NCI-H1694 (cell line): ENCODE measurements at places on chromosomes 12 and 14.

DNA sequence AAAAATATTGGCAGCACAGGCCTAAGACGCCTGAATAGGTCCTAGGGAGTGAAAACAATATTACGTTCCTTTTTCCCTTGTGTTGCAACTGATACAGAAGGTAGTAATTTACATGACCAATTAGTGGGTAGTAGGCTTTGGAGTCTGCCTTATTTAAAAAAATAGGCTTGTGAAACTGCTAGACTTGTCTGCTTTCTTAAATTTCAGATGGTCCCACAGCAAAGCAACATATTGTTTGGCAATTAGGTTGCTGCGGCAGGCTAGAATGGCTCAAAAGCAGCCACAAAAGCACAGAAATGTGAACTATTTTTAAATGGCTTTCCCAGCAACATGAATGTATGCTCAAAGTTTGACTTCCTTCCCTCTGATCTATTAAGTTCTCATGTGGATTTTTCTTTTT lies 211.9 kb downstream of the TTC8 start:
- no peak for DNase-seq

- DNase-seq: no peak
These were observed 2.2 kb upstream of the CSAD start for GRCh38 chr12:53182903-53183302.

DNA sequence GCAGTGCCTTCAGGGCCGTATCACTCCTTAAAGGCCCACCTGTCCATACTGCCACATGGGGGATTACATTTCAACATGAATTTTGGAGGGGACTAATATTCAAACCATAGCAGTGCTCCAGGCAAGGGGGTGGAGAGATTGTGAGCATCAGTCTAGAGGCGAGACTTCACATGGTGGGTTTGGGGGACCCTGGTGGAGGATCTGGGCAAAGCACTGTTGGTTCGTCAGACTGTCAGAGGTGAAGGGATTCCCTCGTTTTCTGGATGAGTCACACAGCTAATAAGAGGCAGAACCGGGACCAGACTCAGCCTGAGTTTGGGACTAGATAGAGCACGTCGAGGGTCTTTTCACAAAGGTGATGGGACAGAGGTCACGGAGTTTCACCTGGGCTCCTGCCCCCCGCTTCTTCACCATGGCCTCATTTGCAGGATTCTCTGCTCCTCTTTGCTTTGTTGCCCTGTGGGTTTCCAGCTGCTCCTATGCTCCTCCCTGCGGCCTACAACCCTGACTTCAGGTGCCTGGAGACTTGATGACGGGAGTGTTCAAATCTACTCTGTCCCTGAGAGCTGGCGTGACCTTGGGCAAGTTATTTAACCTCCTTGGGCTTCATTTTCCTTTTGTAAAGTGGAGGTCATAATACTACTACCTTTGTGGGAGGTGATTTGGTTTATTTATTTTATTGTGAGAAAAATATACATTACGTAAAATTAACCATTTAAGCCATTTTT lies 41.5 kb downstream of the TEAD4 start:
- DNase-seq: no peak

- DNase-seq: no peak
These were observed 59.8 kb upstream of the C14orf180 start for GRCh38 chr14:104519721-104520120.

- no peak for DNase-seq
These were observed 1.8 kb downstream of the ELK3 start for GRCh38 chr12:96195845-96196451.

- no peak for DNase-seq
These were observed 62.5 kb downstream of the ETNK1 start for GRCh38 chr12:22687361-22688076.

GRCh38 chr14:105197211-105197641 lies 16.1 kb upstream of the NUDT14 start:
- no peak for DNase-seq

- DNase-seq: no peak
These were observed 441.1 kb upstream of the TMPO start for GRCh38 chr12:98074286-98074685.

GRCh38 chr12:18261273-18261672 lies at the start of gene PIK3C2G:
PIK3C2G (plus strand) TSS chr12:18261518; CDS start chr12:18282082, 20,564 bp downstream.
- DNase-seq: no peak

GRCh38 chr14:100062590-100062989 lies 2.6 kb upstream of the EVL start:
- DNase-seq: no peak

- no peak for DNase-seq
These were observed 90.9 kb upstream of the DCN start for GRCh38 chr12:91273560-91273959.

- DNase-seq: peak; percentile 30
These were observed 88.1 kb downstream of the PPP2R5E start for GRCh38 chr14:63454863-63455622.

- DNase-seq: no peak
These were observed 67.6 kb upstream of the AP4S1 start for GRCh38 chr14:30957813-30958370.

DNA sequence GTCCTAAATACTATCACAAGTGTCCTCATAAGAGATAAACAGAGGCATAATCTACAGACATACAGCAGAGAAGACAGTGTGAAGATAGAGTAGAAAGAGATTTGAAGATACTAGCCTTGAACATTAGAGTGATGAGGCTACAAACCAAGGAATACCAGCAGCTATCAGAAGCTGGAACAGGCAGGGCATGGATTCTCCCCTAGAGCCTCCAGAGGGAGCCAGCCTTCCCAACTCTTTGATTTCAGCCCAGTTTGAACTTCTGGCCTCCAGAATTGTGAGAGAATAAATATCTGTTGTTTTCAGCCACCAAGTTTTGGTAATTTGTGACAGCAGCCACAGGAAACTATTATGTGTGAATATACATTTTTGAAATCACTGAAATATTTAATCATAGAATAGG lies 47.2 kb downstream of the CCDC91 start:
- DNase-seq: no peak

GRCh38 chr12:56998316-56998715 lies 8.0 kb downstream of the ZBTB39 start:
- DNase-seq: no peak

- DNase-seq: no peak
These were observed 65.4 kb upstream of the TBPL2 start for GRCh38 chr14:55505846-55506245.

- no peak for DNase-seq
These were observed 26.2 kb downstream of the TMEM30B start for GRCh38 chr14:61254808-61255526.

DNA sequence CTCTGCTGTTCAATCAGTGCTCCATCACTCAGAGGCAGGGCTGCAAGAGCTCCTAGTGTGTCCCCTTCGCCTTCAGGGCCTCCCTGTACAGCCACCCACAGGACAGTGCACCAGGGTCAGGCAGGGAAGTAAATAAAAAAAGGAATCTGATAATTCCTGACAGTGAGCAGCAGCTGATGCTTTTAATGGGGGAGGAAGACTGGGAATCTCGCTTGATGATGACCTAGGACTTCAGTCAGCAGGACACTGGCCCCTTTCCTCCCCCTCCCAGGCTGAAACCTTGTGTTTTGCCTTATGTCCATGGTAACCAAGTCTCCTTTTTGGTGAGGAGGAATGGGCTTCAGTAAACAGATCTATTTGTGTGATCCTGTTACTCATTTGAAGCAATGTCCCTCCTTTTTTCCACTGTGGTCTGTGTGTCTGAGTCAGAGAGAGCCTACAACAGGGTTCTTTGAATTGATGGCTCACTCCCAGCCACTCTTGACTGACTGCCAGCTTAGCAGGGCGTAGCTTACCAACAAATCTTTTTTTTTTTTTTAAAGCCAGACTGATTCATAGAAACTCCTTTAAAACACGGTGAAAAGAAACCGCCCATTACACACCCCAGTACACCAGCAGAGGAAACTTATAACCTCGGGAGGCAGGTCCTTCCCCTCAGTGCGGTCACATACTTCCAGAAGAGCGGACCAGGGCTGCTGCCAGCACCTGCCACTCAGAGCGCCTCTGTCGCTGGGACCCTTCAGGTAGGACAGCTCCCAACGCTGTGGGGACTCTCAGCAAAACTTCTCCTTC lies at the start of gene EMP1:
Gene EMP1, plus strand, starts transcription at position 597 of the 792 bp plus-strand sequence. CDS start 14,785 bp downstream, outside the sequence.
- DNase-seq: peak; percentile 55

GRCh38 chr12:63940310-63941005 lies 96.0 kb downstream of the SRGAP1 start:
- peak; percentile 48 for DNase-seq

DNA sequence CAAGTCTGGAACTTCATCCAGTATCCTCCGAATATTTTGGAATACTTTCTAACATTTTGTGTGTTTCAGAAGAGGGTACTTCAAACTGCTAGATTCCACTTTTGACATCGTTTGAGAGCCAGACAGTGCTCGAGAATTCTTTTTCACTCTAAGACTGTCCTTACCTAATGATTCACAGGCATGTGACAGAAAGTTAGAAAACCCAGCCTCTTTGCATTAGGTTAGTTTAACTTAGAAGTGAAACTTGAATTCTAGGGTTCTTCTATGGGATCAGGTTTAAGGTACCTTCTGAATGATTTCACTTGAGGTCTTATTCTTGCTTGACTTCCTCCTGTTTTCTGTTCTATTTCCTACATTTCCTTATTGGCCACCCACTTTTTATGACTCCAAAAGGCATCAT lies 431.8 kb downstream of the SLC6A15 start:
- no peak for DNase-seq

DNA sequence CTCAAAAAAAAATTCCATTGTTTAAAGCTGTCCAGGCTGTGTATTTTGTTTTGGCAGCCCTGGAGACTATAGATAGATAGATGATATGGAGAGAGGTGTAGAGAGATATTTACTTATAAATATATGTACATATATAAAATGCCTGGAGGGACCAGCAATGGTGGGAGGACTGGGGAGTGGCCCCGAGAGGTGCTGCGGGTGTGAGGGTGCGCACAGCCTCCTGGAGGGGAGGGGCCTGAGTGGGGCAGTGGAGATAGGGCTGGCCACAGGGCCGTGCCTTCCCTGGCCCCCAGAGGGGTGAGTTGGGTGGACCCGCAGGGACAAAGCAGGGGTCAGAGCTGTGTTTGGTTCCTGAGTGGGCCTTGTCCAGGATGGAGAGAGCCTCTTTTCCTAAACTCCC lies 6.5 kb downstream of the ADSS1 start:
- no peak for DNase-seq

GRCh38 chr14:77613201-77613600 lies 3.2 kb downstream of the SPTLC2 start:
- no peak for DNase-seq

DNA sequence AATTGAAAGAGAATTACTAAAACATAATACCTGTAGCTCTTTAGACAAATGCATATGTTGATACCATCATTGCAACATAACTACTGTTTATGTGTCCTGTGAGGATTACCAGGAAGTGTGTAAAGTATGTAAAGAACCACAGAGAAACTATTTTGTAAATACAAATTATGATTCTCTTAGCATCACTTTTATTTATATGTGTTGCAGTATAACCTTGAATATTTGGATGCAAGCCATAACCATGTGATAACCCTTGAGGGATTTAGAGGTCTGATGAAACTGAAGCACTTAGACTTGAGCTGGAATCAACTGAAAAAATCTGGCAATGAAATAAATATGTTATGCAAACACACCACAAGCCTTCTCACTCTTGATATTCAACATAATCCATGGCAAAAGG lies 77.5 kb downstream of the LRRC9 start:
- no peak for DNase-seq

GRCh38 chr12:116708826-116709756 lies 28.8 kb downstream of the SPRING1 start:
- DNase-seq: peak; percentile 86

GRCh38 chr12:66321435-66321834 lies 19.1 kb downstream of the HELB start:
- no peak for DNase-seq

- DNase-seq: no peak
These were observed 340.5 kb downstream of the FUT8 start for GRCh38 chr14:65753061-65753460.

- DNase-seq: peak; percentile 63
These were observed 84.3 kb downstream of the ETNK1 start for GRCh38 chr12:22709292-22709691.

- no peak for DNase-seq
These were observed 467.3 kb downstream of the NRXN3 start for GRCh38 chr14:78637489-78637888.

GRCh38 chr14:35042632-35043031 lies 3.4 kb upstream of the FAM177A1 start:
- no peak for DNase-seq

DNA sequence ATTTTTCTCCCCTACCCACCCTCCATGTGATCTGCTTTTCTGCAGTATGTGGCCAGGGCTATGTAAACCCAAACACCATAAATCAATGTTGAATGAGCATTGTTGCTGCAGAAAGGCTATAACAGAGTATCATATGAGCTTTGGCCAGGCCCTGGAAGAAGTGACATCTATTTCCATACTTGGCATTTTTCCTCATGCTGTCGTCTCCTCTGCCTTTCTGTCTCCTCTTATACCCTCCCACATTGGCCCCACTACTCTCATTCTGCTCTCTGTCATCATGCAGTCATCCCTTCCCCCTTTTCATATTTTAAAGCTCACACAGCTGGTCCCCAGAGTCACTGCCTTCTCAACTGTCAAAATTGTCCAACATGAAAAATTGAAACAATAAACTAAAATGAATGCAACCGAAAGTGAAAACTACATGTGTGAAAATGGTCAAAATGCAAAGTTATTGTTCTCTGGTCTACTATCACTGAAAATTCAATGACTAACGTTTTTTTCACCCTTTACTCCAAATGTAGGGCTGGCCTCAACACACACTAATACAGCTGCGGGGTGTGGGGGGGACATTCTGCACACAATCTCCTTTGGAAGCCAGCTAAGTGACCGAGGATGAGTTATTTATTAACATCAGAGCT lies 290.7 kb upstream of the TMPO start:
- DNase-seq: no peak

- DNase-seq: no peak
These were observed 86.4 kb upstream of the NTF3 start for GRCh38 chr12:5345534-5345933.

DNA sequence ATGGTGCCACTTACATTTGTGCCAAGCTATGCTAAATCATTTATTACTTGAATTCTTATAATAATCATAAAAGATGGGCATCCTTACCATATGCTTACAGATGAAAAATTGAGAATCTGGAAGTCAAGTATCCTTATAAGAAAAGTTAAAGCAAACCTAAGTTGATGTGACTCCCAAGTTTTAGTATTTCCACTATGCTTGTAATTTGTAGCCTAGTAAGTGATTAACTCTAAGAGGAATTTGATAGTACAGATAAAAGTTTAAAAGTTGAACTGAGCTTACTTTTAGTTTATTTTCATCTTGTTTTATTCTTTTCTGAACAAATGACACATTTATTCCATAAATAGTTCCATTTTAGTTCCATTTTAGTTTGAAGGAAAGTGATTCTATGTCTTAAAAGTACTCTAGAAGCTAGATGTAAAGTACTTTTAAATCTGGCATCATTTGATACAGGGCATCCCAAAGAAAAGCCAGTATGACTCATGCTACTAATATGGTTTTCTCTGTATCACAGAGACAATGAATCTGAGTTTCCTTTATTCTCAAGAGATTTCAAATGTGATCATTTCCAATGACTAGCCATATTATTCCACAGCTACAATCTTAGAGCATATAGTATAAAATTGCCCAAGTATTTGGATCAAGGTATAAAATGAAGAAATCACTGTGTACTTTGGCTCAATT lies 596.0 kb downstream of the SLC16A7 start:
- DNase-seq: no peak

GRCh38 chr12:110015132-110015531 lies 15.9 kb downstream of the ANKRD13A start:
- no peak for DNase-seq
